ENCODE measurements at places on chromosomes 5 and 9.

- no peak for DNase-seq
These were observed 621.0 kb downstream of the ACTL7B start for GRCh38 chr9:108234811-108235210.

DNA sequence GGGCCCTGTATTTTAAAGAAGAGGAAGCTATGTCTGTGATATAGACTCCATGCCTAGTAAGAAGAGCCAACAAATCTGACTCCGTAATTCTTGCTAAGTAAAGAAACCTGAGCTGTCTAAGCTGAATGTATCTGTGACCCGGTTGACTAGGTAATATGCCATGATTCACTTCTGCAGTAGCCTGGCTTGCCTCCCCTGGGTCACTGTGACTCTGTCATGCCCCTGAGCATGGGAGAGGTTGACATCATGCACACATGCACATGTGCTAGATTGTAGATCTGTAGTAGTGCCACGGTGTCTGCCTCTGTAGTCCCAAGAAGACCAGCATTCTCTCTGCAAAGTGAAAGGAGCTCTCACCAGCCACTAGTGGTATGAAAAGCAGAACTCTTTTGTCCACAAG is 9.1 kb downstream of the SLC22A5 start:
- DNase-seq = no peak

DNA sequence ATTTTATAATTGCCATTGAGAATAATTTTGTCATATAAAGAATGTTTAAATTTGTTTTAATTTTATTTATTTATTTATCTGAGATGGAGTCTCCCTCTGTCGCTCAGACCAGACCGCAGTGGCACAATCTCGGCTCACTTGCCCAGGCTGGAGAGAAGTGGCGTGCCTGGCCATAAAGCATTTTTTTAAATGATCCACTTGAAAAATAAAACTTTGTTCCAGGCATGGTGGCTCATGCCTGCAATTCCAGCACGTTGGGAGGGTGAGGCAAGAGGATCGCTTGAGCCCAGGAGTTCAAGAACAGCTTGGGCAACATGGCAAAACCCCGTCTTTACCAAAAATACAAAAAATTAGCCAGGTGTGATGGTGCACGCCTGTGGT is 2.1 kb upstream of the SIT1 start:
- DNase-seq = no peak

DNA sequence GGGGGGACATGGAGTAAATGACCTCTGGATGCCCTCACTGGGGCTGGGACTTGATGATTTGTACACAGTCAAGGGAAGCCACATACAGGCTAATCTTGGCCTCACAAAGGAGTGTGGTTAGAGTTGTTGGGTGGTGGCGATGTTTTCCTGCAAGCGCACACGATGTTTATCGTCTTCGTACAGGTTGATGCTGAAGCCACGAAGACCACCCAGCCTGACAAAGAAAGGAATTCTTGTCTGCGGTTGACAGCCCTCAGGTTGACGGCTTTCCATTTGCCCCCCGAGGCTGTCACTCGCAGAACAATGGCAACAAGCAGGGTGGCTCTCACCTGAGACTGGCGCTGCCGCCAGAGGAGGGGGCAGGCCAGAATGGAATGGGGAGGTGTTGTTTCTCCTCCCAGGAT is 14.1 kb upstream of the XPA start:
- DNase-seq = no peak

GRCh38 chr5:5494489-5495402 is 72.3 kb downstream of the ICE1 start:
- peak; percentile 43 for DNase-seq

DNA sequence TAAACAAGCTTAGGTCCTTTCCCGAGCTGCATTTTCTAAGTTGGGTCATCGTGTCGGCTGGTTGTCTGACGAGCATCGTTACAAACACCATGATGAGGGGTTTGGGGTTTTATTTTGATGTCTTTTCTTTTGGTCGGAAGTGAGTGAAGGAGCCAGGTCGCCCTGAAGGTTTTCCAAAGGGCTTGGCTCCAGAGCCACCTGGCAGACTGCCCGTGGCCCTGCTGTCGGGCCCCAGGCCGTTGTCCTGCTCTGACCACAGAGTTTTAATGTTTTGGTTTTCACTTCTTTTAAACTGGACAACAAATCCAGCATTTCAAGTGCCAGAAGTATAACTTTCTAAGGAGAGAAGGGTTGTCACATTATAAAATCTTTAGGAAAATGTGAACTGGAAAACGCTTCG is 42.3 kb downstream of the TENT4A start:
- no peak for DNase-seq

- no peak for DNase-seq
These were observed 14.2 kb upstream of the SUB1 start for GRCh38 chr5:32571128-32571527.

- peak; percentile 26 for DNase-seq
These were observed 1782.4 kb upstream of the WWC1 start for GRCh38 chr5:166509085-166509484.

DNA sequence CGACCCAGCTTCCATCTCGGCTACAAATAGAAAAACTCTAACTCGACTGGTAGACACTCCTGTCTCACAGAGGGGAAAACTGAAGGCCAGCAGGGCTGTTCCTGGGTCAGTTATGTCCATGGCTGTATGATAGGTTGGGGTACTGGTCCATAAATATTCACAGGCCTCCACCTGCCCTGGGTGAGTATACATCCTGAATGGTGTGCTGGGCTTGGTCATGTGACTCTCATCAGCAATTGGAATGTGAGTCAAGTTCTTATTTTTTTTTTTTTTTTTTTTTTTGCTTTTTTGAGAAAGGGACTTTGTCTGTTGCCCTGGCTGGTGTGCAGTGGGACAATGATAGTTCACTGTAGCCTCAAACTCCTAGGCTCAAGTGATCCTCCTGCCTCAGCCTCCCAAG is 58.3 kb upstream of the NEK6 start:
- no peak for DNase-seq

- DNase-seq = no peak
These were observed 171.4 kb downstream of the SH3GL2 start for GRCh38 chr9:17750269-17750668.

DNA sequence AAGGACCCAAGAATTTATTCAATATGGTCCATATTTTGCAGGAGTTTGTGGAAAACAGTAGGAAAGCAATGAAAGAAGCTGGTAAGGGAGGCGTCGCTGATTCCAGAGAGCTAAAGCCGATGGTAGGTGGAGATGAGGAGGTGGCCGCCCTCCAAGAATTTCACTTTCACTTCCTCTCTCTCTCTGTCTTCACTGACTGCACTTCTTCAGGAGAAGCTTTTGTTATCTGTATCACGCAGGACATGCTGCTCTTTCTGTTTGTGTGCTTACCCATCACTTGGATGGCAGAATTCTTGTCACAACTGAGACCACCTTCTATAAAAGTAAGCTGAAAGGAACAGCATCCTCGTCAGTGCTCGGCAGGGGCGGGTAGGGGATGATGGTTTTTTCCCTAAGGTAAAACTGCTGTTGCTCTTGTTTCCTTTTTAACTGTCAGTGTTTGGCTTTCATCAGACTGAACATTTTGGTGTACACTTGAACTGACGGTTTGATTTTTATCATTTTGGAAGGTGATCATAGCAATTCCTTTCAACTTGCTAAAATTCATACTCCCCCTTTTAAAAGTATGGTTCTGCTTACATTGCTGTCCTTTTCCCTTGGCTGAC is 62.4 kb upstream of the FSD1L start:
- no peak for DNase-seq

- DNase-seq = no peak
These were observed 110.3 kb downstream of the ARRDC3 start for GRCh38 chr5:91272858-91273257.

- DNase-seq = peak; percentile 84
These were observed 86.4 kb downstream of the ADRB2 start for GRCh38 chr5:148912714-148913398.

DNA sequence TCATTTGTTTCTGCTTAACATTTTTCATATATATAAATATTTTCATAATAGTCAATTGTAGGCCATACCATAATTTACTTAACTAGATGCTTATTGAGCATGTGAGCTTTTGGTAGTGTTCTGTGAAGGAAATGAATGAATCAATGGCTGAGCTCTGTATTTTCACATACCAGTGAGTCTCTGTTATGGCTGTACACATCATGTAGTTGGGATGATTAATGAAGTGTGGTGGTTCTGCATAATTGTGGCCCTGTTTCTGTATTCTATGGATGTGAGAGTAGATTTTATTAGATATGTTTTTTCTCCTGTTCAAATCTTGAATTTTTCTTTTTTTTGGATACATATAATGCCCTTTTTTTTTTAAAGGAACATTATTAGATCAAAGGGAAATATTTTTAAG is 56.2 kb downstream of the CTNNA1 start:
- DNase-seq = no peak

GRCh38 chr5:63963080-63963735 is 963 bp upstream of the HTR1A start:
- peak; percentile 78 for DNase-seq

- DNase-seq = no peak
These were observed 61.8 kb downstream of the ACER2 start for GRCh38 chr9:19470567-19470966.

- peak; percentile 79 for DNase-seq
These were observed 5.5 kb downstream of the TTC16 start for GRCh38 chr9:127721391-127721821.

- no peak for DNase-seq
These were observed 59.7 kb downstream of the HMHB1 start for GRCh38 chr5:143871672-143872071.

- DNase-seq = peak; percentile 11
These were observed 67.6 kb upstream of the NR5A1 start for GRCh38 chr9:124574534-124575375.

- no peak for DNase-seq
These were observed 120.1 kb downstream of the CMYA5 start for GRCh38 chr5:79809743-79810142.

DNA sequence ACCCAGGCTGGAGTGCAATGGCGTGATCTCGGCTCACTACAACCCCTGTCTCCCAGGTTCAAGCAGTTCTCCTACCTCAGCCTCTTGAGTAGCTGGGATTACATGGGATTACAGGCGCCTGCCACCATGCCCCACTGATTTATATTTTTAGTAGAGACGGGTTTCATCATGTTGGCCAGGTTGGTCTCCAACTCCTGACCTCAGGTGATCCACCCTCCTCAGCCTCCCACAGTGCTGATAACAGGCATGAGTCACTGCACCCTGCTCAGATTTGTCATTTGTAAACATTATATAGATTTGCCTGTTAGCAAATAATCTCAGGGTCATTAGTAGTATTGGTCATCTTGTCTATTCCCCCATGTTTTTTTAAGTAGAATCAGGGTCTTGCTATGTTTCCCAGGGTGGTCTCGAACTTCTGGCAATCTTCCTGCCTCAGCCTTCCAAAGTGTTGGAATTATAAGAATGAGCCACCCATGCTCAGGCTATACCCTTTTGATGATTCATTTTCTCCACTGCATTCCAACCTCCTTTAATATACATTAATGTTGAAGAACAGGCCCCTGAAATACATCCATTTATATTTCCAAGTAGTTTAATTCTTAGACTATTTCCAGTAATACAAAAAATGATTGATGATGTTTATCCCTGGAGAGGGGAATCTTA is 17.3 kb downstream of the CENPH start:
- no peak for DNase-seq

- DNase-seq = no peak
These were observed 91.2 kb upstream of the PRR16 start for GRCh38 chr5:120372899-120373298.

- DNase-seq = no peak
These were observed 251.8 kb downstream of the ROR2 start for GRCh38 chr9:91698266-91698665.

GRCh38 chr9:35729101-35729500 is 2.9 kb downstream of the TLN1 start:
- no peak for DNase-seq

DNA sequence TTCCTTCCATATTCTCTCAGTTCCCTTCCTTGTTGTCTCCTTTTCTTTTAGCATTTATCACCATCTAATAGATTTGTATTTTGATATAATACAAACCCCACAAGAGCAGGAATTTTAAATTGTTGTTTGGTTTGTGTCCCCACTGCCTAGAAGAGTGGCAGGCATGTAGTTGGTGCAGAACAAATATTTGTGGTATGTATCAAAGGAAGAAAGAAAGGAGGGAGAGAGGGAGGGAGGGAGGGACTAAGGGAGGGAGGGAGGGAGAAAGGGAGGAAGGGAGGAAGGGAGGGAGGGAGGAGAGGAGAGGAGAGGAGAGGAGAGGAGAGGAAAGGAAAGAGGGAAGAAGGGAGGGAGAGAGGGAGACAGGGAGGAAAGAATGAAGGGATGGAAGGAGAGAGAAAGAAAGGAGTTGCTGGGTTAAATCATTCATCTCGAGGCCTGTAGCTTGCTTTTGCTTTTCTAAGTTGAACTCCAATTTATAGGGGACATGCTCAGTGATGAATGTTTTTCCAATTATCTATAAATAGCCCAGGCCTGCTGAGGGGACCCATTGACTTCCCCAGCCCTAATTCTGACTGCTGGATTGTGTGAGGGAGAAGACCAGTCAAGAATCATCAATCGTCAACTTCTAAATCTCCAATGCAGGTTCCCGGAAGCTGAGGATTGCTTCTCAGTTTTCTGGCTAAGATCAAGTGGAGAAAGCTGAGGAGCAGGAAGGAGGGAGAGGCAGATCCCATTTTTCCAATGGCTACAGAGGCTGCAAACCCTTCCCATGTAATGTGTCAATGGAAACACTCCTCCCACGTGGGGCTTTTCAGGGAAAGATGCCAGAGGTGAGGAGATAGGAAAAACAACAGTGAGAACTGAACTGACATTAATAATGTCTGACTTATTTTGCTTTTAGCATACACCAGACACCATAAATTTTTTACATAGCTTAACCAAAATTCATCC is 320.7 kb downstream of the ASTN2 start:
- DNase-seq = no peak

DNA sequence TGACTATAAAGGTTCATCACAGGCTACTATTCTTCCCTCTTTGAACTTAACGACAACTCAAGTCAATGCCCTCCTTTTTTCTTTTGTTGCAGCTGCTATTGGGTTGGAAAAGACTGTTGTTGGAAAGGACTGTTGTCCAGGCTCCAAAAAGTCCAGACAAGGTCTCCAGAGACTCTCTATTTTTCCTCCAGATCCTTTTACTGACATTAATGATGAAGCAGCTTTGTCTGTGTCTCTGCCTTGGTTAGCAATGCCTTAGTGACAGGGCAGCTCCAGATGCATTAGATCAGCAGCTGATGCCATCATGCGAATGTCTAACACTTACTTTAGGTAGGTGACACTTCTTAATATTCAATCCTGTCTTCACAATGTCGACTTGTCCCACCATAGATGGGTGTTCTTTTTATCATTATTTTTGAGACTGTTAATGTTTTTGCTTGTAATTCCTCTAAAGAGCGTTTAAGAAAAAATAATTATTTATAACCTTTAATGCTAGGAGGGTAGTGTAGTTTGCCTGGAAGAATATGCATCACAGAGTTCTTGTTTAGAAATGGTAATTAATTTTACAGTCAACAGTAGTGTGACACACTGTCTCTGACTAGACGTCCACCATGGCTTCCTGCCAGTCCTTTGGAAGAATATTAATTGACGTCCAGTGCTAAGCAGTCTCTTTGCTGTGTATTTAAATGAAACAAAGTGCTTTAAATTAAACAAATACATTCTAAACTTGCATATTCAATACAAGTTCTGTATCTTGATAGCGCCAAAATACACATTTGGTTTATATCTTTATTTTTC is 492.2 kb downstream of the NR2F1-AS1 start:
- DNase-seq = no peak

All from HT-29 (cell line).